ENCODE measurements at places on chromosomes 7 and 10. TPM values are rescaled to one million over a fixed set of nuclear protein-coding genes. Genes with fewer than 3 reads are reported as not detected.

The PLXDC2 gene
- 5.7 TPM for total RNA-seq

The CALD1 gene
- 8.5 TPM for total RNA-seq

The RGS10 gene
- 7.2 TPM for total RNA-seq

The SPDYE11 gene
- total RNA-seq, result 1.2 TPM

The ZNF804B gene
- total RNA-seq, result 0.57 TPM

The OR2A5 gene
- 0.15 TPM for total RNA-seq

The DNAJC1 gene
- total RNA-seq, result 16.1 TPM

The AKR1C8 gene
- not detected for total RNA-seq
